ENCODE measurements at places on chromosomes 1 and 21.

DNA sequence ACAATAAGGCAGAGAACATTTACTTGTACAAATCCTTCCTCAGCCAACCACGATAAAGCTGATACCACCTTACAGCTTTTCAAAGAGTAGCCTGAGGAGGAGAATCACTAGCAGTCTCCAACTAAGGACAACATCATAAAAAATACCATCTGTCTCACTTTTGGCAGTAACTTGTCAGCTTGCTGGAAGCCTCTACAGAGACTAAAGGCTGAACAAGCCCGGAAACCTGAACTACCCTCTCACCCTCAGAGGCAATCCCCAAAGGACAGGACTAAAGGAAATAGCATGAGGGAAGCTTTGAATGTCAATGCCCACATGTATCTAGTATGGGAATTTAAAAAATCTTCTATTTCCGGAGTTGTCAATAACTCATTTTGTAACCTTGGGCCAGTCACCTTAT lies 10.6 kb downstream of the SRSF4 start:
- no peak for DNase-seq

- DNase-seq, result no peak
Measured at GRCh38 chr1:41812453-41812852, 106.3 kb downstream of the HIVEP3 start.

- DNase-seq, result no peak
Measured at GRCh38 chr21:33109574-33110339, 39.8 kb downstream of the OLIG1 start.

DNA sequence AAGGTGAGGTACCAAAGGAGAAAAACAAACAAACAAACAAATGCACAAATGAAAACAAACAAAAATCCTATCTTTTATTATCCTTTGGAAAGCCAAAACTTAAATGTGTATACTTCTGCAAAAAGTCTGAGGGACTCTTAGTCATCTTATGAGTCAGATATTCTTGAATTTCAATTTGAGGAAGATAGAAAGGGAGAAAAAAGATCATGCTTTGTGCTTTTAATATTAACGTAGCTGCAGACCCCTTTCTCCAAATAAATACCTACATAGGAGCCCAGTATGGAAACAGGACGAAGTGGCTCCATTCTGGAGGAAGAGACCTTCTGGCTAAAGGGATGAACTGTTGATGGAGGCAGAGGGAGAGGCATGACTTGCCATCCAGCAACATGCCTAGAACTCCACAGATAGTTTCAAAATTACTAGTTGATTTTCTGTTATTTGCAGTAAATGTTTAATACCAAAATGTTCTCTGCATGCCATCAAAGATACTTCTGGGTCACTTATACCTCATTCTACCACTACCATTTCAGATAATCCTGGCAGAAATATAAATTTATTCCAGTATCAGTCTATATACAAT lies 25.4 kb downstream of the NUP210L start:
- DNase-seq, result no peak

GRCh38 chr1:247338723-247339275 lies 7.1 kb upstream of the ZNF496 start:
- DNase-seq, result no peak

GRCh38 chr1:244614113-244614836 lies 38.7 kb upstream of the DESI2 start:
- no peak for DNase-seq

GRCh38 chr1:231778009-231778719 lies 151.6 kb downstream of the DISC1 start:
- DNase-seq, result no peak

- DNase-seq, result no peak
Measured at GRCh38 chr1:160748181-160748877, 9.3 kb downstream of the SLAMF7 start.

- no peak for DNase-seq
Measured at GRCh38 chr1:22452481-22452957, 868 bp downstream of the ZBTB40 start.

DNA sequence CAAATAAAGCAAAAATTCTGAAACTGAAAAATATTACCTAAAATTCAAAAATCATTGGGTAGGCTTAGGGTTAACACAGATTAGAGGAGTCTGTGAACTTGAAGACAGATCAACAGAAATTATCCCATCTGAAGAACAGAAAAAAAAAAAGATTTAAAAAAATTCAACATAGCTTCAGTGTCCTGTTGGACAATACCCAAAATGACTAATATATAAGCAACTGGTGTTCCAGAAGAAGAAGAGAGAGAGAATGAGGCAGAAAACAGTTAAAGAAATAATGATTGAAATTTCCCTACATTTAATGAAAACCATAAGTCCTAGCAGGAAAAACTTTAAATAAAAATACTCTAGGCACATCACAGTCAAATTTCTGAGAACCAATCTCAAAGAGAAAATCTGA lies 31.5 kb downstream of the TMCO1 start:
- no peak for DNase-seq

DNA sequence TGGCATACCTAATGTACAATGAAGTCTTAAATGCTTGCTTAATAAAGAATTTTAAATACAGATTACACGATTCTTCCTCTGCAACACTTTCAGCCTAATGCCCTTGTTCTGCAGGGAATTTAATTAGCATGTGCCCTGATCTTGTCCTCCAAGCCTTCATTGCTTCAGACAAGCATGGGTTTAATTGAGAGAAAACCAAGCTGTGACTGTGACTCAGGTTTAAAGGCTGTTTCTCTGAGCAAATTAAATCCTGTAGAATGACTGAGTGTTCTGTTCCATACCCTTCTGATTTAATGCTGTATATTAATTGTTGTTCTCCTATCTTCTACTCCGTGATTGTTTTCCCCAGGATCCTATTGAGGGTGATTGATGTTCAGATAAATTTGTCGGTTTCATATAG lies 269.0 kb upstream of the PRMT6 start:
- DNase-seq, result no peak

- no peak for DNase-seq
Measured at GRCh38 chr1:181448461-181448860, 34.9 kb upstream of the CACNA1E start.

- DNase-seq, result no peak
Measured at GRCh38 chr1:107935396-107936064, 29.4 kb downstream of the VAV3 start.

- DNase-seq, result no peak
Measured at GRCh38 chr1:100506217-100506616, 31.7 kb upstream of the GPR88 start.

DNA sequence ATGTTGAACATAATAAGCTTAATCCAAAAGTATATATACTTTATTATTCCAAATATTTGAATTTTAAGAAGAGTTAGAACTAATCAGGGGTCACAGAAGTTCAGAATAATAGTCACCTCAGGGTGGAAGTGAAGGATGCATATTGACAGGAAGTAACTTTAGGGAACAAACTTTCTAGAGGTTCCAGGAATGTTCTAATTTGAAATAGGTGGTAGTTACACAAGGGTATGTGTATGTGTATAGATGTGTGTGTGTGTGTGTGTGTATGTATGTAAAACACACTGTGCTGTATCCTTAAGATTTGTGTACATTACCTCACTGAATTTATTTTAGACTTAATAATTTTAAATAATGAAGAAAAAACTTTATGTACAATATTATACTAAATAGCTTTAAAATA lies 110.4 kb downstream of the ACBD6 start:
- no peak for DNase-seq

- DNase-seq, result no peak
Measured at GRCh38 chr21:34131586-34131985, 58.2 kb downstream of the MRPS6 start.

DNA sequence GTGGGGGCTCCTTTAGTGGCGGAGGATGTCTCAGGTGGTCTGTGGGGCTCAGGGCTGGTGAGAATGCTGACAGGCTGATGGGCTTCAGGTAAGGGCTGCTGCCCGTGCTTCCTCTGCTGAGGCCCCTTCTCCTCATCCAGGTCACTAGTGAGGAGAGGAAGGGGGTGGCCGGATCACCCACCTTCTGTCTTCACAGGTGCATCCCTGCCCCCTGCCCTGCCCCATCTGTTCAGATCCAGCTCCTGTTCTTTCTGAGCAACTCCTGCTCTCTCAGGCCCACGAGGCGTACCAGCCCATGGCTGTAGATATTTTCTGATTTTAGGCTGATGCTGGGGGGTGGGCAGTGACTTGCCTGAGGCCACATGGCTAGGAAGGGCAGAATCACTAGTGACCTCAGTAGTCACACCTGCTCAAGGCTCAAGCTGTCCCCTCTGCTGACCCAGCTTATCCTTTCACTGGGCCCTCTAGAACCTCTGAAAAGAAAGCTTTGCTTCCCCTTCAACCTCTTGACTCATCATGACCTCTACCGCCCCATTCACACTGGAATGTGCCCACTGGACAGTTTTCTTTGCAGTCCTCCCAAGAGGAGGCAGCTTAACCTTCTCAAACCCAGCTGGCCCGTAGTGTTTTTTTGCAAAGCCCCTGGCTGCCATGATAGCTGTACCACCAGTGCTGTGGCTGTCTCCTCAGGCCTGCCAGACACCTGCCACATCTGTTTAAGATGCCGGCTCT lies 14.8 kb downstream of the DCST2 start:
- DNase-seq, result no peak

DNA sequence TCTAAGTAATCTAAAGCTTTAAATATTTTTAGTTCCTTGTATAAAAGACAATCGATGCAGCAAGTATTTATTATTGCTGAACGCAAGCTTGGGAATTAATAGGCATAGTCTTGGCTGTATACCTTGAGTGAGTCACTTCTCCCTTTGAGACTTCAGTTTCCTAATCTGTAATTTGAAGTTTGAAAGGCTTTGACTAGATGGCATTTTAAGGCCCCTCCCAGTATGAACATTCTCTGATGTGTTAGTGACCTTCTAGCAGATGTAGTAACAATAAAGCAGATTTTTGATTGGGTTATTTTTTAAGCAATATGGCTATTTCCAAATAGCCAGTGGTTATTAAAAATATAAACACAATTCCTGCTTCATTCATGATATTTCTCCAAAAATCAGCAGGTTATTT lies 58.2 kb downstream of the DUSP10 start:
- no peak for DNase-seq

- no peak for DNase-seq
Measured at GRCh38 chr1:112817555-112818373, 102.6 kb upstream of the PPM1J start.

GRCh38 chr1:157363660-157364140 lies 188.6 kb downstream of the FCRL5 start:
- DNase-seq, result no peak

- DNase-seq, result no peak
Measured at GRCh38 chr21:40433538-40433937, 413.4 kb downstream of the DSCAM start.

DNA sequence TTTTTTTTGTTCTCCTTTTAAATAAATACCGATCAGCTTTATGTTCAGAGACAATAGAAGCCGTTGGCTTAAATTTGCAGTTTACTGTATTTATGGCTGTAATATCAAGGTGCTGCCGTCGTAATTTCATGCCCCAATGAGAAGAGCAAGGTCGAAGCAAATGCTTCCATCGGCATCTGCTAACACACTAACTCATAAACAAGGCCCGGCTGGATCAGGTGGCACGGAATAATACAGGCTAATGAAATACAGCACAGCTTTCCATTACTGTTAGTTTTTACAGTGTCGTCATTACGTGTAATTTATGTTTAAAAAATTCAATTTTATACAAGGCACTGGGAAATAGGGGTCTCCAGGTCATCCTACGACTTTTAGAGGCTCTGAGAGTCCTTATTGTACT lies 119.0 kb downstream of the PEX14 start:
- no peak for DNase-seq

DNA sequence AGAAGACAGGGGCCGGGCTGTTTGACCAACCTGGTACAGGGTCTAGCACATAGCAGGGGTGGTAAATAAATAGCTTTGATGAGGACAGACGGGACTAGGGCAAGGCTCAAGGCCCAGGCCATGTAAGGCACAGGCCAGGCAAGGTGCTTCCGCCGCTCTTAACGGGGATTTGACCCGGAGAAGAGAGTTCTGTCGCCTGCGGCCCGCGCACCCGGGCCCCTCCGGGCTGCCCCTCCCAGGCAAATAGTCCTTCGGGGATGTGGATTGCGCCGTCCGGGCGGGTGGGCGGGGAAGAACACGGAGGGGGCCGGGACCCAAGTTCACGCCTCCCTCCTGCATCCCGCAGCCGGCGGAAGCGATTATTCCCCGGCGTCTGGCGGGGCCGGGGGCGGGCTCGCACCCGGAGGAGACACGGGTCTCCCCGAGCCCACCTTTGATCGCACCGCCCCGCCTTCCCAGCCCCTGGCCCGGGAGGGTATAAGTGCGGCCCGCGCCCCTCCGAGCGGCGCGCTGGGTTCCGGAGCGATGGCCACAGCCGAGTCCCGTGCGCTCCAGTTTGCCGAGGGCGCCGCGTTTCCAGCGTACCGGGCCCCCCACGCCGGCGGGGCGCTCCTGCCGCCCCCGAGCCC lies at the start of gene MIXL1:
Gene MIXL1, plus strand, starts transcription at position 508 of the 629 bp plus-strand sequence. Its CDS starts 18 bp downstream, at position 526.
- DNase-seq, result no peak

GRCh38 chr21:40243685-40244084 lies 376.4 kb downstream of the PCP4 start:
- no peak for DNase-seq

- DNase-seq, result no peak
Measured at GRCh38 chr21:43639470-43640353, 19.6 kb downstream of the HSF2BP start.

DNA sequence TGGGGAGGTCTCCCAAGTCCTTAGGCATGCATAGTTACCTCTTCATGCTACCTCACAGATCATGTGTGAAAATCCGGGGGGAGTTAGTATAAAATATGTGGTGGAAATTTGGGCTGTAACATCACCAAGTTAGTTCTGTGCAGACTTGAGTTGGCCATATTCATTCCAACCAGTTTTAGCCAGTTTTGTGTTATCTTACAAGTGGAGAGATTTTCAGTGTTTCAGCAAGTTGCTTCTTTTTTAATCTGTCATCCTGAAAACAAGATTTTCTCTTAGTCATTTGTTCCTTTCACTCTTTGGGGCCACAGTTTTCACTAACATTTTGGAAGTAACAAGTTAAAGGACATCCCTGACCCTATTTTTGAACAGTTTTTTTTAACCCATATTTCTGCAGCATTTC lies 11.3 kb downstream of the SLC25A24 start:
- no peak for DNase-seq

DNA sequence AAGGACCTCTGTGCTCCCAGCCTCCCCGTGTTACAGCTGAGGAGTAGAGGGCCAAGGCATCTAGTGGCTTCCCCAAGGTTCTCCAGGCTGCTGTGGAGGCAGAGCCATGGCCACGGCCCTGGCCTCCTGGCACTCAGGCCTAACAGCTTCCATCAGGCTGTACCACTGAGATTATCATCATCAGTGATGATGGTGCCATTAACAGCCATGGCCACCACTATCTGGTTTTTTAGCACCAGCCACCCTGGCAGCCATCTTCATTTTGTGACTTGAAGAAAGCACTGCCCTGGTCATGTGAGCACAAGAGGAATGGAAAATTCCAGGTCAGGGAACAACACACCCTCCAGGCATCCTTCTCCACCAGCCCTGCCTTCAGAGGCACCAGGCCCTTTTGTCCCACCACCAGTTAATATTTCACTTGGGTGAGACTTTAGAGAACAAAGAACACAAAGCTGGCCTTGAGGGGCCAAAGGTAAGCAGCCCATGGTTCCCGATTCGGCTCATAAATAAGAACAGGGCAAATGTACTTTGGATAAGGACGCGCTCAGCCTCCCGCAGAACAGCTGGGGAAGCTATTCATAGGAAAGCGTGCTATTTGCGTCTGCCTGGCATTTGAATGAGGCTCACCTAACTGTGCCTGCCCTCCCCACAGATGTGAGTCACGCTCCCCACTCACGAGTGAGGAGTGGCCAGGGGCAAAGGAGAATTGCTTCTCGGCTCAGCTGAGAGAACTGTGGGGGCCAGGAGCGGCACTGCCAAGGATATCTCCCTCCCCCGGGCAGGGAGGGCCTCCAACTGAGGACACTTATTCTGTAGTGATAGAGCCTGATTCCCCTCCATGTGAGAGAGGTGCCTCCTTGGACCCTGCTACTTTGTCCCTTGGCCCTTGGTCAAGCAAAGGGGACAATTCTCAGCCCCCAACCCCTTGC lies 95.6 kb downstream of the CD58 start:
- no peak for DNase-seq
